ENCODE measurements at places on chromosomes 3 and 15. TPM values are rescaled to one million over a fixed set of nuclear protein-coding genes. Genes with fewer than 3 reads are reported as not detected.

Gene ZBTB20
- total RNA-seq: 6.5 TPM

Gene SCN11A
- not detected for total RNA-seq

Gene AQR
- 30.3 TPM for total RNA-seq

Gene ISL2
- 1.8 TPM for total RNA-seq

Gene INAFM2
- total RNA-seq: 24.6 TPM

Gene TRPC1
- 35.5 TPM for total RNA-seq

Data from smooth muscle cell of the umbilical artery (primary cell).